ENCODE measurements at places on chromosomes 12 and 14.

- H3K36me3 ChIP-seq: peaks cover 36% of the 10 kb centered on the region
- no peaks in the 10 kb centered on the region for H3K27me3 ChIP-seq
- DNase-seq: no peak
- H3K27ac ChIP-seq: no peak overlapping the region
Measured at GRCh38 chr12:101749657-101750056, 10.4 kb upstream of the SYCP3 start.

DNA sequence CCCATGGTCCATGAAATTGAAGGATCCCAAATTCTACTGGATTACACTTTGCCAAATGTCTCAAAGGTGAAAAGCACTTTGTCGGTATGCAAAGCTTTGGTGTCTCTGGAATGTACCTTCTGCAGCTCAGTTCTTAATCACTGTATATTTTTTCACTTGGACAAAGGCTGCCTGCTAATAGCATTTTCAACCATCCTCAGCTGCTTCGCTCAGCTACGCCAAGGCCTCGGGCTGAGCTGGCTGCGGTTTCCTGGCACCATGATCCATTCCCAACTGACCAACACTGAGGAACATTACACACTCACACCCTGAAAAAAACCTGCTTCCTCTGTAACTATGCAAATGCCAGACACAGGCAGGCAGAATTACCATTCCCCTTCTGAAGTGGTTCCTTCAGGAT lies 335.2 kb downstream of the DPF3 start:
- H3K27me3 ChIP-seq: peaks cover 55% of the 10 kb centered on the region
- H3K36me3 ChIP-seq: no peaks in the 10 kb centered on the region
- DNase-seq: no peak
- no peak overlapping the region for H3K4me3 ChIP-seq
- H3K4me1 ChIP-seq: peaks cover 8% of the 10 kb centered on the region

GRCh38 chr12:126247936-126248335 lies 1182.7 kb downstream of the AACS start:
- no peak for DNase-seq
- no peaks in the 10 kb centered on the region for H3K4me1 ChIP-seq
- no peak overlapping the region for H3K27ac ChIP-seq
- H3K27me3 ChIP-seq: no peaks in the 10 kb centered on the region
- no peaks in the 10 kb centered on the region for H3K36me3 ChIP-seq

DNA sequence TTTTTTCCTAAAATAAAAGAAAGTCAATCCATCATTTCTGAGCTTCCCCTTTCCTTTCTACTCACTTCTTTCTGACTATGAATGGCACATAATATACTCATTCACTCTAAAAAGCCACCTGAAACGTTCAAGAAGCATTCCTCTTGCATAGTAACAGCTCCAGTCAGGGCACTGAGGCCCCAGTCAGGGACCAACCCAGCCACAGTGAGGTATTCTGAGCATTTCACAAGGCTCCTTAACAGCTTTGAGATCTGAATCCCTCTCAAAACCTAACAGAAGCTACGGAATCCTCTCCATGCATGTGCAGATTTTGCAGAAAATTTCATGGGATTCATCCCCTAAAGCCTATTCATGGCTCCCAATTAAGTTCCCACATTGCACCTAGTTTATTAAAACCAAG lies 23.2 kb downstream of the NT5DC3 start:
- H3K27ac ChIP-seq: no peak overlapping the region
- peaks cover 2% of the 10 kb centered on the region for H3K4me1 ChIP-seq
- no peaks in the 10 kb centered on the region for H3K36me3 ChIP-seq
- H3K4me3 ChIP-seq: no peak overlapping the region
- no peak for DNase-seq

- DNase-seq: no peak
- no peak overlapping the region for H3K27ac ChIP-seq
- H3K27me3 ChIP-seq: peaks cover 28% of the 10 kb centered on the region
- H3K4me1 ChIP-seq: peaks cover 16% of the 10 kb centered on the region
Measured at GRCh38 chr12:19792028-19792427, 352.7 kb downstream of the AEBP2 start.

- H3K4me3 ChIP-seq: peak overlapping the region; percentile 62
- peak overlapping the region; percentile 94 for H3K27ac ChIP-seq
- peaks cover 51% of the 10 kb centered on the region for H3K36me3 ChIP-seq
- H3K27me3 ChIP-seq: no peaks in the 10 kb centered on the region
Measured at GRCh38 chr12:54932691-54933090, 51.9 kb downstream of the TESPA1 start.

DNA sequence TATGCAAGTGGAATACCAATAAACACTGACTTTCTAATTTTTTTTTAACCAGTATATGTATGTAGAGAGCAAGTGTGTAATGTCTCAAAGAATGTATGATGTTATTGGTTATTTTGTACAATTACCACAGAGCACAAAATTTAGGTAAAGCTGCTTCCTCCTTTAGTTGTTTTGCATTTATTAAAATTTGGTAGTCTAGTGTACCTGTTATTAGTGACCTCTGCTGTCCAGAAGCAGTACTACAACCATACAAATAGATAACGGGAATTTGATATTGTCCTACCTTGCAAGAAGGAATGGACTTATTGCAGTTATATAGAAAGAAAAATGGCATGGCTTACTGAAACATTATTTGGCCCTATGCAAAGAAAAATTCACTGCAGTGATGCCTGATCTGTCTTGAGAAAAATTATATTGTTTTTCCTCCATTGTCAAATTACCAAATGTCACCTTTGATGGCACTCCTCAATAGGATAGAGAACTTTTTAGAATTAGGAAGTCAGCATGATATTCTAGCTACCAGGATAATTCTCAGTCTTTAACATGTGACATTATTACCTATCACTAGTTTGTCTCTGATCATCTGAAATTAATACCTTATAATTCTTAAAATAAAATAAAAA lies 153.9 kb upstream of the RMST start:
- no peaks in the 10 kb centered on the region for H3K36me3 ChIP-seq
- DNase-seq: no peak
- H3K27ac ChIP-seq: no peak overlapping the region
- H3K4me1 ChIP-seq: no peaks in the 10 kb centered on the region

GRCh38 chr12:49039421-49040363 lies 20.9 kb downstream of the KMT2D start:
- no peak overlapping the region for H3K27ac ChIP-seq
- H3K4me1 ChIP-seq: no peaks in the 10 kb centered on the region
- H3K27me3 ChIP-seq: no peaks in the 10 kb centered on the region
- DNase-seq: no peak

DNA sequence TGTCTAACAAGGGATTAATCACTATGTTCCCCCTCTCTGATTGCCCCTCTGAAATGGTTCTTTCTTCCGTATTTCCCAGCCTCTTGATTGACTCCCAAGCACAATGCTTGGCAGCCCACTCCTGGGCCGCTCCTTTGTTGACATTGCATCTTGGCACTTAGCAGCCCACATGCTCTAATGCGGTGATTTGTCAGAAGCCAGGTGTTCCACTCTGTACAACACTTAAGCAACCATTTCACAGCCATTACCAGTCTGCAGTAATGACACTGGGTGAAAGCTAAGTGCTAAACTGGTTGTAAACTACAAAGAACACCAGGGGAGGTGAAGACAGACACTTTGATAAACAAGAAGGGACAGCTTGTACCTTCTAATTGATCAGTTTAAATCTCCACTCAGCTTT lies 353.5 kb downstream of the TMEM132D start:
- no peaks in the 10 kb centered on the region for H3K4me1 ChIP-seq
- DNase-seq: no peak
- H3K4me3 ChIP-seq: no peak overlapping the region
- peaks cover 27% of the 10 kb centered on the region for H3K36me3 ChIP-seq
- peaks cover 23% of the 10 kb centered on the region for H3K27me3 ChIP-seq

- H3K27me3 ChIP-seq: no peaks in the 10 kb centered on the region
- H3K27ac ChIP-seq: peak overlapping the region; percentile 15
- peaks cover 51% of the 10 kb centered on the region for H3K4me1 ChIP-seq
- DNase-seq: no peak
- no peak overlapping the region for H3K4me3 ChIP-seq
Measured at GRCh38 chr12:89228491-89228890, 123.8 kb downstream of the DUSP6 start.

DNA sequence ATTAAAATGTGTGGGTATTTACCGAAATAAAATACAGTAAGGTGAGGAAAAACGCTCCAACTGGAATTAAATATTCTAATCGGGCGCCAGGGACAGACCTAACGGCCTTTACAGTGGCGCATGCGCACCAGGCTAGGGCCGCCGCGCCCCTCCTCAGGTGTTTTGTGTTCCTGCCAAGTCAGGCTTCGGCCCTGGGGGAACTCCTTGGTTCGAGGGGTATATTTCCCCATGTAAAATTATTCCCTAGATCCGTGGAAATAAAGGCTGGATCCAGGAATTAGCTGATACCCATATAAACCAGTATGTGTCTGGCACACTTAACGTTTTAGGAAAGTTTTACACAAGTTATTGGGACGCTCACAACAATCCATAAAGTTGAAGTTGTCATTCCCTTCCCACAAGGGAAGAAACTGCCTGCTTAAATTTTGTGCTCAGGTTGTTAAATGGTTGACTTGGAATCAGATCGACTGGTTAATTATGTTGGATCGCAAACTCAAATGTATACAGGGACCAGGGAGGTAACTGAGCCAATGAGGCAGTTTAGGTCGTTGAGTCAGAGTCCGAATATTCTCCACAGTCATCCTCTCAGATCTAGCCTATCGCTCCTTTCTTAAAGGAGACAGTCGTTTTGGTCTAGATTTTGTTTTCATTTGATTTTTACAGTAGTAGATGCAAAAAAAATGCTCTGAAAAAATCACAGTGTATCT lies 621 bp upstream of the ANAPC7 start:
- peak overlapping the region; percentile 99 for H3K4me3 ChIP-seq
- peaks cover 18% of the 10 kb centered on the region for H3K4me1 ChIP-seq
- DNase-seq: peak; percentile 83
- H3K36me3 ChIP-seq: no peaks in the 10 kb centered on the region

- peaks cover 30% of the 10 kb centered on the region for H3K27me3 ChIP-seq
- H3K36me3 ChIP-seq: no peaks in the 10 kb centered on the region
- no peak for DNase-seq
- no peak overlapping the region for H3K4me3 ChIP-seq
- H3K4me1 ChIP-seq: peaks cover 22% of the 10 kb centered on the region
- no peak overlapping the region for H3K27ac ChIP-seq
Measured at GRCh38 chr12:104219908-104220404, 4.4 kb downstream of the TXNRD1 start.
